Ascending aorta (tissue), 2 donors: ENCODE measurements at places on chromosomes 4 and X.

DNA sequence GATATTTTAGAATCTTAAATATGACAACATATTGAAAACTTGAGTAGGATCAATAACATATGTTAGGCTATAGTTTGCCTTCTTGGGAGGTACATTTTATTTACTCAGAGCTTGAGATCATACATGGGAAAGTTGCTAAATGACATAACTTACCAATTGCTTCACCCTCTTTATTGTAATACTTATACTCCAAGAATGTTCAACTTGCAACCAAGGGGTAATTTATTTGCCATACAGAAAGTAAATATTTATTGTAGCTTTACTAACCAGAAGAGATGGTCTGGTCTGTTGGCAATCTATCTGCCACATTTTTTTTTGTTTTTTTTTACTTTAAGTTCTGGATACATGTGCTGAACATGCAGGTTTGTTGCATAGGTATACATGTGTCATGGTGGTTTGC lies 426.6 kb downstream of the ARHGAP24 start:
- no peak for DNase-seq

GRCh38 chr4:113673450-113673849 lies 88.1 kb downstream of the CAMK2D start:
- DNase-seq = no peak

GRCh38 chr4:86744570-86744969 lies 104.6 kb downstream of the SLC10A6 start:
- no peak for DNase-seq

- DNase-seq = no peak
These were observed 57.2 kb downstream of the NHS start for GRCh38 chrX:17432158-17432557.

DNA sequence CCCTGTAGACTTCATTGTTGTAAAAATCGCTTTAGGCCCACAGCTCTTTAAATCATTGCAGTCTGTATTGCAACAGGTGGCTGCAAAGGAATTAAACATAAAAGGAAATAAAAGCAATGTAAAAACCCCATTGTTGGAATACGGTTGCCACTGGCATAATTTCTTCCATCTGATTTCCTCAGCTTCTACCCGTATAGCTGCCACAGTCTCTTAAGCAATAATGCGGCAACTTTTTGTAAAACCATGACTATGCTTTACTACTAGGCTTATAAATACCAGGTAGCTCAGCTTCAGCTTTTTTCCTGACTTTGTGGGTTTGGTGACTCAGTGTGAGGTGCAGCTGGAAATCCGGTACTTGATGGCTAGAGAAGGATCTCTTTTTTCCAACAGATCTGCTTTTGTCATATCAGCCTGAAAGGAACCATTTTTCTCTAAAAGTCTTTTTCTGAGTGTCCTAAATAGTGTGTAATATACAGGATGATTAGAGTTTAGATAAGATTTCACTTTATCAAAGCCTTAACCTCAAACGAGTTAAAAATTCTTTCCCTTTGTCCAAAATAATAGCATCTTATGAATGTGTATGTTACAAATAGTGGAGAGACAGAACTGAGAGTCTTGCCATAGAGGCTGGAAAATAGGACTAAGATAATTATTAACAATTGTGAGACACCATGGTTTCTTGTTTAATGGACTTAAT lies 268.0 kb downstream of the ADGRL3 start:
- DNase-seq = no peak

DNA sequence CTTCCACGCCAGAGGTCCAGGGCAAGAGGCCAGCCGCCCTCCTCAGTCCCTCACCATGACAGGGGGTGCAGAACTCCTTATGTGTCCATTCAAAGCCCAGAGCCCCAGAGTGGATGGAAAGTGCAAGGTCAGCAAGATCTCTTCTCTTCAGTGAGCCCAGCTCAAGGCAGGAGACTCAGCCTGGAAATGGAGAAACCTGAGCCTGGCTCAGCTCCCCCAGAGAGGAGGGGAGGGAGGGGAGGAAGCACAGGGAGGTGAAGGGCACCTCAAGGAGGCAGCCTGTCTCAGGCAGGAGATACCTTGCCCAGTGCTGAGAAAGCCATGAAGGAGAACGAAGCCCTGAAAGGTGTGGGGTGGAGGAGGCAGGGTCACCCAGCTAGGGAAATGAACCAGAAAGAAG lies 121.8 kb upstream of the PJA1 start:
- no peak for DNase-seq

DNA sequence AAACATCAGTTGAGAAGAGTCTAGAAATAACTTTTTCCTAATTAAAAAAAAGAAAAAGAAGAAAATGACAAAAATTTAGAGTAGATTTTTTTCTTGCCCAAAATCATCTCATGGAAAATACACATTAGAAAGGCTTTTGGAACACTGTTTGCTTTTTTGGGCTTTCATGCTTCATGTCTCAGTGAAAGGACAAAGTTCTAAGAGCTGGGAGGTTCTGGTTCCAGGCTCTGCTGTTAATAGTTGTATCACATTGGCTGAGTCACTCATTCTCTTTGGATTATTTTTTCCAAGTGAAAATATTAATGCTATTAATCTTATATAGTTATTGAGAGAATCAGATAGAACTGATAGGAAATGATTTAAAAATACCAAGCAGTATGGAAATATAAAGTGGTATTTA lies 32.9 kb upstream of the ETNPPL start:
- no peak for DNase-seq

- no peak for DNase-seq
These were observed 162.0 kb upstream of the EOLA2 start for GRCh38 chrX:150100261-150100660.

DNA sequence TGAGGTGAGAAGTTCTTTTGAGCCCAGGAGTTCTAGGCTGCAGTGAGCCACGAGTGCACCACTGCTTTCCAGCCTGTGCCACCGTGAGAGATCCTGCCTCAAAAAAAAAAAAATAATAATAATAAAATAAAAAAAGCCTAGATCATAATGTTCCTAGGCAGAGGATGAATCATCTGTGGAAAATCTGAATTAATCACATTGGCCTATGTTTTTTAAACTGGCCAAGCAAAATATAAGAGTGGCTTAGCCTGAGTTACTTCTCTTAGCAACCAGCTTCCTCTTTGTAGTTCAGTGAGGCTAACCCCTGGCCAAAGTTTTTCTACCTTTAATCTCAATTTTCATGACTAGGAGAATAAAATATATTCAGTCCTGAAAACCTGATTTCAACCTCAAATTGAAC lies 614.6 kb downstream of the PPP4R3C start:
- DNase-seq = no peak

- no peak for DNase-seq
These were observed 4.6 kb upstream of the GPR34 start for GRCh38 chrX:41684138-41684537.

GRCh38 chr4:69995526-69996016 lies at the start of gene STATH:
Gene STATH (plus strand): TSS chr4:69995966. CDS start chr4:69998438, 2,472 bp downstream.
- no peak for DNase-seq

GRCh38 chr4:186820391-186820891 lies 96.8 kb upstream of the FAT1 start:
- no peak for DNase-seq

- no peak for DNase-seq
These were observed 11.1 kb downstream of the APEX2 start for GRCh38 chrX:55011294-55011693.

GRCh38 chr4:10983885-10984640 lies 299.5 kb upstream of the CLNK start:
- no peak for DNase-seq

DNA sequence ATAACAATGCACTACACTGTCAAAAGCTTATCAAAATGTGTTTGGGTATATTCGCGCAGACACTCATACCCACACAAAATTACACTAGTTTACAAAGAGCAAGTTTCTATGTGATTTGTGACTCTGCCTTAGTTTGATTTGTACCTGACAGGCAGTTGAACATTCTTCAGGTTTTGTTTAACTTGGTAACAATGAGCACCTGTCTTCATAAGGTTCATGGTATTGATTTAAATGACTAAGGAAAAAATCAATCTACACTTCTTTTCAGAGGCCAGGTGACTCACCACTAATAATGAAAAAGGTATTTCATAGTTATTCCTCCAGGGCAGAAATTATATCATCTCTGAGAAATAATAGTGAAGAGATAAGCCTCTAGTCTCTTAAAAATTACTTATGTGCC lies 1114.6 kb upstream of the AGA start:
- no peak for DNase-seq

- DNase-seq = no peak
These were observed 27.4 kb upstream of the CLDN24 start for GRCh38 chr4:183349673-183350072.

DNA sequence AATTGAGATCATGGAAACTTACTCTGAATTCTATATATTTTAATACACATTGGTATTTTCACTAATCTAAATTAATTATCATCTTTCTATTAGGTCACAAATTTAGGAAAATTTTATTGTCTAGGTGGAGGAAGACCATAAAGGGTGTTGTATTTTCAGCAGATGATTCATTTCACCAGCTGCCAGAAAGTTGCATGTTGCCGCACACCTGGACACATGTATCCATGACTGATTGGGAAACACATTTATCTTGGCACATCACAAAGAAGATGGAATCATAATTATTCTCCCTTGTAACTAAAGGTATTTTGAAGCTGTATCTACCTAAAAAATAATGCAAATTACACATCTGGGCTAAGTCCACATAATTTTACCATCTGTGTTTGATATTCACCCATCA lies 33.1 kb downstream of the SLC7A11 start:
- DNase-seq = no peak

DNA sequence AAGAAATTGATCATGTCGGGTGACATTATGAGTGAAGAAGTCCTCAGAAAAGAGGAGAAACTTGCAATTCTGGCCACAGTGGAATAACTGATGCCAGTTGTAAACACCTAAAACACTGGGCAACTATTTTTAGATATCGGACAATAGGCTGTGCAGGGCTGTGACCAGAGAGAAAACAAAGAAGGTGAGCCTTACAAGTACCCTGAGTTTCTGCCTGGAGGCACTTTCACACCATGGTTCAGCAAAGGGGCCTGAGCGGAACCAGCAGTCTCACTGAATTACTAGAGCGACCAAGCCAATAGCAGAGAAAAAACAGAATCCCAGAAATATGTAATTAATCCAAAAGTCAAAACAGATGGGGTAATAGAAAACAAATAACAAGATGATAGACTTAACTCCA lies 11.2 kb downstream of the IRAK1 start:
- no peak for DNase-seq

DNA sequence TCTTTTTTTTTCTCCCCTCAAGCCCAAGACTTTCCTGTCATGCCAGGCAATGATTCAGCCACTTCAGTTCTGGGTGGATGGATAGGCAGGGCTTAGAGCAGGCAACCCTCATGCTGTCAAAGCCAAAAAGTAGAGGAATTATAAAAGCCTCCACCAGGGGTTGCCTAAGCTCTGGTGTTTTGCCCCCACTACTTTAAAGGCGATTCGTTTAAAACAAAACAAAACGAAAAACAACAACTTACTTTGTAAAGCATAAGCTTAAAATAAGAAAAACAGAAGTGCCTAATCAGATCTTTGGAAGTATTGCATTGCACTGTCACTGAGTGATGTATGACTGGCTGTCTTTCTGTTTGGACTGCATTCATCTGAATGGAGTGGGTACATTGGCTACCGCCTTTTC lies 5.3 kb upstream of the IDS start:
- DNase-seq = no peak

DNA sequence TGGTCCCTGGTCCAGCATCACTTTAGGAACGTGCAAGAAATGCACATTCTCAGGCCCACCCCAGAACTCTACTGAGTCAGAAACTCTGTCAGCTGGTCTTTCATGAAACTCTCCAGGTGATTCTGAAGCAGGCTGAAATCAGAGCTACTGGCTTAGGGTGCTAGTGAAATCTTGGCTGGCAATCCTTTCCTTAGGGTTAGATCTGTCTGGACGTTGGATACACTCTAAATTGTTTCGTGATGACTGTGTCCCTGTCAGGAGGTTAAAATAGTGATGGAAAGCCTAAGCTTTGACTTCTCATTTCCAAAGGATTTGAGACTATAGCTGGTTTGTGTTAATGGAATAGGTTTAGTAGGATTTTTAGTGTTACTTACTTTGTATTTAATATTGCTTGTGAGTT lies 99.1 kb downstream of the ARHGAP10 start:
- no peak for DNase-seq

GRCh38 chr4:90187148-90187884 lies 60.1 kb downstream of the CCSER1 start:
- DNase-seq = no peak

DNA sequence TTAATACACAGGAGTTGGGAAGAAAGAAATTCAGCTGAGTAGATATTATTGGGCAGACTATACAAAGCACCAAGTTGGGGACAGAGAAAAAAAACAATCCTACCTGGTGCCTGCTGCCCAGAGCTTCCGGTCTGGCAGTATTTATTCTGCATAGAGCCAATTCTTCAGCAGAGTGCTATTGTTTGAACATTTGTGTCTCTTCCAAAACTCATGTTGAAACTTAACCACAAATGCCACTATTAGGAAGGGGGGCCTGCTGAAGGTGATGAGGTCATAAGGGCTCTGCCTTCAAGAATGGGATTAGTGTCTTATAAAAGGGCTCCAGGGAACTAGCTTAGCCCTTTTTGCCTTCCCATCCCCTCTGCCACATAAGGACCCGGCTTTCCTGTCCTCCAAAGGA lies 136.2 kb downstream of the EVC2 start:
- no peak for DNase-seq

- no peak for DNase-seq
These were observed 390.9 kb downstream of the FAT4 start for GRCh38 chr4:125705681-125706080.

DNA sequence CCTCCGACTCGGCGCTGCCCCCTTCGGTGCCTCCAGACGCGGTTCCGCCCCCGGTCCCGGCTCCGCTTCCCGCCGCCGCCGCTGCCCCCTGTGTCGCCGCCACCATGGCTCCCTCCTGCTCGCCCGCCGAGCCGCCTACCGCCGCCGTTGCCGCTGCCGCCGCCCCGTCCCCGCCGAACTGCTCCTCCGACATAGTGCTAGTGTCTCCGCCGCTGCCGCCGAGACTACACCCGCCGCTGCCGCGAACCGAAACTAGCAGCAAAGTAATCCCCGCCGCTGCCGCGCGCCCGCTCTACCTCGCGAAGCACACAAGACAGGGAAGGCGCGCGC lies 340 bp downstream of the HNRNPD start:
- no peak for DNase-seq

GRCh38 chr4:65482410-65482809 lies 187.9 kb downstream of the EPHA5 start:
- no peak for DNase-seq

GRCh38 chr4:42144028-42144427 lies 8.4 kb downstream of the BEND4 start:
- DNase-seq = no peak

DNA sequence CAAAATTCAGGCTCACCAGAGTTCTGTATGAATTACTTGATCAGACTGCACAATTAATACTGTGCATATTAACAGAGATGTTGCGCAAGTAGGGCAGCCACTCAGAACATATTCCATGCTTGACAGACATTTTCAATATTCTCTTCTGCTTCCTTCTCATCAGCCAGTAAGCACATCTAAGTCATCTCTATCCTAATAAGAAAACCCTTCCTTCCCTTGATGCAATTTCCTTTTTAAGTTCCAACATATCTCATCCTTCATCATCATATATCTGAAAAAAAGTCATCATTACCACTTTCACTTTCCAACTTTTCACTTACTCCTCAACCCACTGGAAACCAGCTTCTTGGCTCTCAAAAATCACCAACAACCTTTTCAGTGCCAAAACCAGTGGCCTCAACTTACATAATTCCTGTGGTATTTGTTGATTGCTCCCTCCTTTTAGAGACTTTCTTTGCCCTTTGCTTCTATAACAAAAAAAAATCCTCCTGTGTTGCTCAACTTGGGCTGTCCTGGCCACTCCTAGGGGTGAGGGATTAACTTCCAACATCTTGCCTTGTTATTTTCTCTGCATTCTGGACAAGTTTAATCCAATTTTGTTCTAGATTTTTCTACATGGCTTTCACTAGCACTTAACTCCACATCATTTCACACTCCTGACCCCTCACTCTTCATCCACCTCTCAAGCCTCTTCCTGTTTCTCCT lies 14.1 kb downstream of the MBNL3 start:
- no peak for DNase-seq
